ENCODE measurements at places on chromosomes 3 and 15.
A peak's percentile ranks its signal among the peaks of the same experiment; 100 is the strongest.

DNA sequence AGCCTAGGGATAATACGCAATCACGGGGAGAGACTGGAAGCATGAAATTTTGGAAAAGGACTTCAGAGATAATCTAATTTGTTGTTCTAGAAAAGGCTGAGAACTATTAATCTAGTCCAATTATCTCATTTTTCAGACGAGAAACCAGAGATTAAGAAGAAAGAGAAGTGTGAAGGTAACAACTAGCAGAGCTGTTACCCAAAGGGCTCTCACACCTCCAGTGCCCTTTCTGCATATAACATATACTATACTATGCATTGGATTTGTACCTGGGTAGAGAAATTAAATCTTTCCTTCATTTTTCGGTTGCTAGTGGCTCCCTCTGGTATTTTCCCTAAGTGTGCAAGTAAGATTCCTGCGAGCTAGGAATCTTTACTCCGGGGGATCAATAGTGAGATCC is 13.4 kb upstream of the TM4SF19 start:
- no peak for DNase-seq

DNA sequence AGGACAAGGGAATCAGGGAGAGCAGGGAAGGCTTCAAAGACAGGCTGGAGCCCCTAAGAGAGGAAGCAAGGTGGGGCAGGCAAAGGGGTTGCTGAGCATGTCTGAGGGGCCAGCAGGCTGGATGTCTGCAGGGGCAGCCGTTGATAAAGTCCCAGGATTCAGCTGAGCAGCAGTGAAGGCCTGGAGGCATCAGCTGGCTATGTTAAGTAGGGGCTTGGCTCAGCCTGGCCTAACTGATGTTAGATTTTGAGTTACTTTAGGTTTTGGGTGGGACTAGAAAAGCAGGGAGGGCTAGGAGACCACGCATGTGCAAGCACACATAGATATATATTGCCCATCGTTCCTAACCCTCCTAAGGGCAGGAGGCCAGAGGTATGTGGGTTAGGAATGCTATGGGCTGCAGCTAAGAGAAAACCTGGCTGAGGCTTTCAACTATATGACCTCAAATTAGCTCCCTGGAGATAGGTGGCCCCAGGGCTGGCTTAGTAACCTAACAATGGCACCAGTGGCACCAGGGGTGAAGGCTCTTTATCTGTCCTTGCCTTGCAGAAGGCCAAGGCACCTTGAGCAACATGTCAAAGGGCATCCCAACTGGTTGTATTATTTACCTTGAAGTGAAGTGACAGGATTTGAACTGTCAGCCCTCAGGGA is 331.5 kb upstream of the CTDSPL start:
- DNase-seq: no peak

- no peak for DNase-seq
These were observed 1.4 kb upstream of the CLEC3B start for GRCh38 chr3:45024542-45025255.

DNA sequence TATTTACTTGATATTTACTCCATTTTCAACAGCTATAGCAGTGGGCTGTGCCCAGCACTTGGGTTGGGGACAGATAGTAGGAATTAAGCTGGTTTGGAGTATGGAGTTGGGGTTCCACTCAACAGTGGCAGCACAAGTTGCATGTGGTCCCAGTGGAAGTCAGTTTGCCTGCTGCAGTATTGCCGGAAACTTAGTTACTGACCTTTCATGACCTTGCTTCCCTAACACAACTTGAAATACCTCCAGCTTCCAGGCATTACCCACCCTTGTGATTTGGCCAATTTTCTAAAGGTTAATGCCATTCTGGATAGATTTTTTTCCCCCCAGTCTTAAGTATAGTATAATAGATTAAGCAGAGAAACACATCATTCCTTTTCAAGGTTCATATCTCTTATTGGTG is 68.0 kb downstream of the BBX start:
- DNase-seq: no peak

DNA sequence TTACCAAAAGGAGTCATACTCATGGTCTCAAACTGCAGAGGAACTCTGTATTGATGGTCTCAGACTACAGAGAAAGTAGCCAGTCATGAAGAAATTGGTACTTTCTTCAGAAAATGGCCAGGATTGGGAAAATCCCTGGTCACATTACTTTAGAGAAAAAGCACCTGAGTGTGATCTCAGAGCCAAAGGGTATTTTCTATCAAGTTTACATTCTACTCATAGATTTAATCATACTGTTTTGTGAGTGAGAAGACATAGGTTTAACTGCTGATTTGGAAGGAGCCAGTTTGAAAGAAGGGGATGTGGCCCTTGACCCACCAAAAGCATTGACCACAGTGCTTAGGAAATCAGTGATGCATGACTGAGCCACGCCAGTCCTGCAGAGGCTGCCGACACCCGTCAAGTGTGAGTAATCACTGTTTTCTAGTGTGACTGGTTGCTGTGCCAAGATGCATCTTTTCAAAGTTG is 203.6 kb downstream of the AKAP13 start:
- no peak for DNase-seq

GRCh38 chr15:97703400-97703799 is 257.1 kb upstream of the ARRDC4 start:
- DNase-seq: no peak

DNA sequence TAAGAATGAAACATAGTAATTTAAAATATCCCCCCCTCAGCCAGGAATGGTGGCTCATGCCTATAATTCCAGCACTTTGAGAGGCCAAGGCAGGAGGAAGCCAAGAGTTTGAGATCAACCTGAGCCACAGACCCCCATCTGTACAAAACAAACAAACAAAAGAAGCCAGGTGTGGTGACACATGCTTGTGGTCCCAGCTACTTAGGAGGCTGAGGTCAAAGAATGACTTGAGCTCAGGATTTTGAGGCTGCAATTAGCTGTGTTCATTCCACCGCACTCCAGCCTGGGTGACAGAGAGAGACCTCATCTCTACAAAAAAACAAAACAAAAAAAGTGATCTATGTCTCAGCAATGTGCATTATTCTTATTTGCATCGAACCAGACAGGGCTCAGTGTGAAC is 800.8 kb downstream of the MCTP2 start:
- DNase-seq: no peak

GRCh38 chr3:153734777-153735551 is 386.2 kb upstream of the ARHGEF26 start:
- no peak for DNase-seq

DNA sequence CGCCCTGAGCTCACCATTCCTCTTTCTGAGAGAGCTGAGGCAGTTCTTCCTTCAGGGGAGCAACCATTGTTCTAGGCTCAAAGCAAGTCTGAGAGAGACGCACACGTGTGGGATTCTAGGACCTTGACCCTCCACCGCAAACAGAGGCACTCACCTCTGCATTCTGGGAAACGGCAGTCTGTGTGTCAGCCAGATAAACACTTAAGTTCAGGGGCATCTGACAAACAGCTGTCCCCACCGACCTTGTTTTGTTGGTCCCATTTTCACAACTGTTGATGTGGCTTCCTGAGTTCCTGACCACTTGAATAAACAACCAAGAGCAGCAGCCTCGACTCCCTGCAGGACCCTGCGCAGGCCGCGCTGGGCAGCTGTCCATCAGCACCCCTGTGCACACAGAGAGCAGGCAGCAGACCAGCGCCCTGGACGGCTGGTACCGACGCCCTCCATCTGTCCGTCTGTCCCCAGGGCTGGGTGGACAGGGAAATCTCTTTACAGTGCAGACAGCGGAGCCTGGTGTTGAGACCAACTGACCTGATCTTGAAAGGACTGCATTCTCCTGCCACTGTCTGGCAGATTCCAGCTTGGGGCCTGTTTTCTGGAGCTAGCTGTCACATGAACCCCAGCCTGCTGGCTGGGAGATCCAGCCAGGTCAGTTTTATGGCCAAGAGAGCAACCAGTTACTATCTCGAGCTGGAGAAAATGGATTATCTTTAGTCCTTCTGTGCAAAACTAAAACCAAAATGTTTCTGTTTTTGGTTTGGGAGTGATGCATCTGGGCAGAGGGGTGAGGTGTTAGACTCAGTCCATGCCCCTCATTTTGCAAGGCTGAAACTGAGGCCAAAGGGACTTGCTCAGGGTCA is 64.2 kb downstream of the FAM43A start:
- no peak for DNase-seq

DNA sequence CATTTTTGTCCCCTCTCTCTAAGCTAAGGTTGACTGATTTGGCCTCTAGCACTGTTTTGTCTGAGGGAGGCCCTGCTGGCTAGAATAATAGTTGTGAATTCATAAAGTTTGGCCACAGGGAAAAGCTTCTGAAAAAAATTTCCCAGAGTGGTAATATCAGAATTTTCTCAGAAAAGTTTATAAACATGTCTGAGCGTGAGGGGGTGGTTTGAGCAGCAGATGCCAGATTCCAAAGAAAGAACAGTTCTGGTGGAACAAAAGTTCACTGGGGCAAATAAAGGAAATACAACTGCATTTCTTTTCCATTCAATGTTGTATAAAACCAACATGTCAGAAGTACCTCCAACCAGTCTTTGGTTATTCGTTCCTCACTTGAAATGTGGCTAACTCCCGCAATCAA is 61.2 kb downstream of the CLDN1 start:
- no peak for DNase-seq

GRCh38 chr3:20103731-20104130 is 63.5 kb downstream of the KAT2B start:
- no peak for DNase-seq

DNA sequence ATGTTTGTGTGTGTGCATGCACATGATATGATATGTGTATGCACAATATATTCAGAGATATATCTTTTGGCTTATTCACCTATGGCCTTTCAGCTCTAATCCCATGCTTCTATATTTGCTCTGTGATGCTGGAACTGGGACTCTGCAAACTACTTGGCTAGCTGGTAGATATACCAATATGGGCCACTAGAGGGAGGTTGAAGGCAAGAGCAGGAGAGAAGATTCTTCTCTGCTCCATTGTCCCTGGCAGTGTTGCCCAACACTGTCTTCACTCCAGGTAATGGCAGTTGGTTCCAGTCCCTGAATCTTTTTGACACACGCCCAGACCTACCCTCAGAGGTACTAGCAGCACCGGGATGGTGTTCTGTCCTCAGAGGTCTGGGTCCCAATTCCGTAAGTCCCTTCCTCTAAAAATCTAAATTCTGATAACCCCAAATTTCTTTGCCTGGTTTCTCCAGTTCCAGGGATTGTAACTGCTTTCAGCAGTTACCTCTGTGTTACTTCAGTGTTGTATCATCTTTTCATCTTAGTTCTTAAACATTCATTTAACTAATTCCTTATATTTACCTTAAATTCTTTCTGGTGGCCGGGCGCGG is 44.7 kb downstream of the GTPBP8 start:
- DNase-seq: peak; percentile 40

- no peak for DNase-seq
These were observed 77.4 kb downstream of the TGFBR2 start for GRCh38 chr3:30683769-30684168.

- DNase-seq: no peak
These were observed 55.5 kb upstream of the CMTM7 start for GRCh38 chr3:32336113-32336498.

DNA sequence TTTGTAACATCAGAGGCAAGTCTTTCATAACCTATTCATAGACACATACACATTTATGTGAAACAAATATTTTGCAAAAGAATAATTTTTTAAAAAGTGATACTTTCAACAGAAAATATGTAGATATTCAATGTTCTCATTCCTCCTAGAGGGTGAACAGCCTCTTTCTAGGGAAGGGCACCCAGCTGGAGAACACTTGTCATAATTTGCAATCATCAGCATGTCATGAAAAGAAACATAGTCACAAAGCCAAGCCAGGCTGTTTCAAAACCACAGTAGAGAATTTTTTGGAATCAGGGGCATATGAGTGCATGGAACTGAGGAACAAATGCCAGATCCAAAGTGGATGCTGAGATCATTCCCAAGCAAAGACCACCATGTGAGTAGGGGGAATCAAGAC is 406.9 kb upstream of the ADAMTS9 start:
- no peak for DNase-seq

GRCh38 chr3:12759097-12759679 is at the start of gene TMEM40:
Gene TMEM40, minus strand, starts transcription at chr3:12759259. Its CDS starts 9,427 bp downstream, at chr3:12749832.
- DNase-seq: no peak

DNA sequence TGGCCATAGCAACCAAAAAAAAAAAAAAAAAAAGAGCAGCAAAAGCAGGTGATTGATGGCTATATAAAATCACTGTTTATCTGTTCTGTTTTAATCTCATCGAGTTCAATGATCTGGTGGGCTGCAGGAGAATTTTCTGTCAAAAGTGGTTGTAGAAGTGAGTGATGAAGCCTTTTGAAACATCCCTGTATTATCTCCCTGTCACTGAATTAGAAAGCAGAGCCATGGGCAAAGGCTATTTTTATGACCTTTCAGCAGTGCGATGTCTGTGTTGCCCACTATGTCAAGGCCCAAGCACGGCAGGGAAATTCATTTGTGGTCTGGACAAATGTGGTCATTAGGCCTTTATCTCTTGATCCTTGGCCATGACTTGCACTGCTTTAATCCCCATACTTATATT is 59.9 kb downstream of the OTOL1 start:
- DNase-seq: no peak

- DNase-seq: no peak
These were observed 18.9 kb upstream of the ACAP2 start for GRCh38 chr3:195461594-195462307.

DNA sequence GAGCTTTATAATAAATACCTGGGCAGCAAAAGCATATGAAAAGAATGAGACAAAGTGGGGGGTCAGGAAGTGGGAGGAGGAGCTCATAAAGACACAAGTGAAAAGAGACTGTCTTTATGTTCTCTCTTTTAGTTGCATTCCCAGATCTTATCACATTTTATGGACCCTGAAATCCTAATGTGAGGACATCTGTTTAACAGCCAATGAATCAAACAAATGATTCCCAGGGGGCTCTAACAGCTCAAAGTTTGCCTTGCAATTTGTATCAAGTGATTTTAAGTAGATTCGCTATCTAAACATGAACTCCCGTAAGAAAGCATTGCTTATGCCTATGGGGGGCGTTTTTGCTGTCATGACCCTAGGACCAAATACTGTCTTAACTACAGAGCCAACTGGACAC is 332.3 kb upstream of the CNTN4 start:
- DNase-seq: no peak

- no peak for DNase-seq
These were observed 140.4 kb downstream of the PCCB start for GRCh38 chr3:136390574-136390973.

- peak; percentile 23 for DNase-seq
These were observed 46.5 kb downstream of the CD86 start for GRCh38 chr3:122101646-122102045.

- DNase-seq: no peak
These were observed 11.1 kb upstream of the TEX264 start for GRCh38 chr3:51659942-51660341.

DNA sequence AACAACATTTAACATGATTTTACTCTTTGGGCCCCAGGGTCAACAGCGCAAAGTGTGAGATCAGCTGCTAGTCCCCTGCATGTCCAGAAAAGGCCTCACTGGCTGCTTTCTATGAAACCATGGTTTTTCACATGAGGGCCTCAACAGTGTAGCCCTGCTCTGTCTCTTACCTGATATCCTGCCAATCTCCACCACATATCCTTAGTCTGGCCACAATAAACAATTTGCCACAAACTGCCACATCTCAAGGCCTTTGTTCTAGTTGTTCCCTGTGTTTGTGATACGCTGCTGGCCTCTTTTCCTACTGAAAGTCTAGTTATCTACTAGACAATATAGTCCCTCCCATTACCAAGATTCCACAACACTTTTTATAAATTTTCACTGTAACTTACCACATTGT is 17.7 kb downstream of the VPS39 start:
- DNase-seq: no peak

- DNase-seq: no peak
These were observed 38.5 kb upstream of the POLR2M start for GRCh38 chr15:57668016-57668415.

- DNase-seq: no peak
These were observed 10.3 kb downstream of the SEMA3G start for GRCh38 chr3:52434491-52435115.
